ENCODE measurements at places on chromosomes 2 and 18. TPM values are rescaled to one million over a fixed set of nuclear protein-coding genes. Genes with fewer than 3 reads are reported as not detected.

DNA sequence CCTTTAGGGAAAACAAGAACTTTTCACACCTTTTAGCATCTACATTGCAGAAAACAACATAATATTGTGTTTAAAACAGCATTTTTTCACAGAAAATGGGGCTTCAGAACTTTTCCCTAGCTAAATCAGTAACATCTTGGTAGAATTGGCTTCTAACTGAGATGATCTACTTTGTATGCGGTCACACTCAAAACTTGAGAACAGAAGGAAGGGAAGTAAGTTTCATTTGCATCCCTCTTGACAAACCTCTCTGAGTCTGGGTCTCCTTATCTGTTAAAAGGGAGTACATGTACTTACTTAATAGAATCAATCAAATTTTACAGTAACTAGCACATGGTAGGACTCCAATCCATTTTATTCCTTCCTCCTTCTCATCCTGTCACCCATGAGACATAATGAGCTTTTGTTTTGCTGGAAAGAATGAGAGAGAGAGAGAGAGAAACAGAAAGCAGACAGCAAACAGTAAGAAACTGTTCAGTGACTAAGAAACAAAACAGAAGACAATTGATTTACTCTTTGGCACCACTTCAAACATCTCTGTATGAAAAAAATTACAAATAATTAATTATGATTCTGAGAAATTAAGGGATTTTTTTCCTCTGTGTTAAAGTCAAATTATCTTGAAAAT is 387.3 kb downstream of the SATB2 start:
- DNase-seq = no peak

MYO5B gene
- total RNA-seq = 7.2 TPM

GRCh38 chr18:805755-806110 is 6.3 kb downstream of the YES1 start:
- no peak for DNase-seq

DNA sequence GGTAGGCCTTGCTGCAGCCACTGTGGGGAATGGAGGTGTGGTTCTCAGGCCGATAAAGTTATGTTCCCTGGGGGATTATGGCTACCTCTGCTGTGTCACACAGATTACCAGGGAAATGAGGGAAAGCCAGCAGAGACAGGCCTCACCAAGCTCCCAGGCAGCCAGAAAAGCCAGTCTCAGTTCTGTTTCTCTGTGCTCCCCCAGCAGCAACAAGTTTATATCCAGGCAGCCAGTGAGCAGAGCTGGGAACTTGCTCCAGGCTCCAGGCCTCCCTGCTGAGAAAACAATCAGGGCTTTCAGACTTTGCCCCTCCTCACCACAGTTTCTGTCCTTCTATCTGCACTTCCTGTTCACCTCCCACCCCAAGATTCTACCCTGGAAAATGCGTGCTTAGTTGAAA is 596.6 kb upstream of the GYPC start:
- DNase-seq = no peak

DNA sequence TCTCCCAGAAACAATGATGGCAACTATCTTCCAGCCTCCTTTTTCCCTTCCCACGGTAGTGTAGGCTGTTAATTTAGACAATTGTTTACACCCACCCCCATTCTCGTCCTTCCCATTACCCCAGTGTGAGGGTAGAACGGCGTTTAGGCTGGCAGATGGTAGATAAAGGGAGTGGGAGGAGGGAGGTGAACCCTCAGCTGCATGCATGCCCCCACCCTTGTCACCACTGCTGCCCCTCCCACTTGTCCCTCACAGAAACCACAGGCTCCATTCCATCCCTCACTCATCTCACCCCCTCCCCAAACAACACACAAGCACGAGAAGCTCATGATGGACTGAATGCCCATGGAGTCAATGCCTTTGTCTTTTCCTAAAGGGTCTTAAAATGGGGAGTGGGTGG is 107.9 kb upstream of the PARD3B start:
- DNase-seq = no peak

GPR75 gene
- total RNA-seq = 1.3 TPM

CD226 gene
- 0.97 TPM for total RNA-seq

NPC1 gene
- total RNA-seq = 29.7 TPM

UGT1A3 gene
- total RNA-seq = not detected

GRCh38 chr2:154452906-154453493 is 245.5 kb upstream of the KCNJ3 start:
- DNase-seq = no peak

ACMSD gene
- total RNA-seq = not detected

- DNase-seq = peak; percentile 93
Observed at GRCh38 chr2:130355578-130356431, at the start of gene PTPN18. TSS of gene PTPN18 (plus strand) at chr2:130356056. CDS start at chr2:130356108, 52 bp downstream.

- peak; percentile 68 for DNase-seq
Observed at GRCh38 chr2:71552861-71553301, 99.5 kb downstream of the DYSF start.

DNA sequence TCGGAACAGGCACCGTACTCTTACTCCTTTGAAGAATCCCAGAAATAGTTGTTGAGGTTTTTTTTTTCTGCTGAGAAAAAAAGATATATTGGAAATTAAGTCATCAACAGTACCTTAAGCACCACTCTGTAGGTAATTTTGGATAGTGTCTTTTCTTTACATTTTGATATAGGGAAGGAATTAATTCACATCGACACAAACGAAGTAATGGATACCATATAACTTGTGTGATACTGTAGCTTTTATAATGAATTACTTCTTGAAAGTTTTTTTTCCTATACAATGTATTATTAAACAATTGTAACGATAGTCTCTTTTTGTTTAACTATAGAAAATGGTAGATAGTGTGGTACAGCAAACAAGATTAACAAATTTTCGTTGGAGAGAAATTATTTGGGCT is 1.5 kb upstream of the IKZF2 start:
- no peak for DNase-seq

GRCh38 chr2:115739574-115739973 is 1297.1 kb downstream of the DPP10 start:
- no peak for DNase-seq

TNFAIP6 gene
- 7.6 TPM for total RNA-seq

NT5C1B gene
- total RNA-seq = not detected
